A549 treated with dexamethasone at 1 μM for 4 hours (cell line): ENCODE measurements at places on chromosomes 12 and 14. TPM values are rescaled to one million over a fixed set of nuclear protein-coding genes. Genes with fewer than 3 reads are reported as not detected.

The KCNC2 gene
- not detected in 5 replicates for total RNA-seq

The PPP4R3A gene
- 85.3 to 94.0 TPM (median 90.6 TPM) in 5 replicates for total RNA-seq

The DLGAP5 gene
- total RNA-seq = 28.2 to 35.2 TPM (median 32.9 TPM) in 5 replicates

The C3AR1 gene
- not detected in 5 replicates for total RNA-seq

The SGPP1 gene
- 11.4 to 16.4 TPM (median 12.4 TPM) in 5 replicates for total RNA-seq

The RNF212B gene
- total RNA-seq = not detected in 5 replicates

The OR6C2 gene
- not detected in 5 replicates for total RNA-seq
